Activated CD8-positive, alpha-beta memory T cell treated with anti-CD3 and anti-CD28 coated beads for 1 hour (primary cell): ENCODE measurements at places on chromosomes 2 and 18.

DNA sequence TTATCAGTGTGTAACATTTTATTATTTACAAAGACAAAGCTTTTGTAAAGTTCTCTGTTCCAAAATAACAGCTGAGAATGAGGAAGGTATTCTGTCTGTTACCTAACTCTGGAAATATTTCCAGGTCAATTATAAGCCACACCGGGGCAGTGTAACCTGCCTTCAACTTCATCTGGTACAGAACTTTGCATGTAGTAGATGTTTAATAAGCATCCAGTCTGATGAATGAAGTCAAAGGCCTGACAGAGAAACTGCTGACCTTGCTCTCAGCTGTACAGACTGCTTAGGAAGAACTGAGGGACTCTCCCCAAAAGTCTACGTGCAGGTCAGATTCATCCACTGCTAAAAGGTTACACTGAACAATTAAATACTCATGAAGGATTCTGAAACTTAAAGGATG is 43.3 kb downstream of the WDFY1 start:
- no peak for DNase-seq

DNA sequence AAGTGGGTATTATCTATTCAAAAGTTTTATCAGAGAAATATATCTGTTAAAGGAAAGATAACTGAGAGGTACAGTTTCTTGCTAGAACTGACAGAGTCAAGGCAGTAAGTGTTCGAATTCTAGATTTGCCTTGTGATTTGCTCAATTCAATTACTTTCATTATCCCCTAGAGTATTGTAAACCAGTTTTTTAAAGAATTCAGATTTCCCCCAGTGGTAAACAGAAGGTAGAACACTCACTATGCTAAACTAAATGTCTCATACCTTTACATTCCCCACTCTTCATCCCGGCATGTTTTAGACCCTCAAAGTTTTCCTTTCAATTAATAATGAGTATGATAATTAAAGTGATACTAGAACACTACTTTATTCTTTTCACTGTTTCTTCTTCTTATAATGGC is 28.6 kb downstream of the TTC21B start:
- DNase-seq = no peak

DNA sequence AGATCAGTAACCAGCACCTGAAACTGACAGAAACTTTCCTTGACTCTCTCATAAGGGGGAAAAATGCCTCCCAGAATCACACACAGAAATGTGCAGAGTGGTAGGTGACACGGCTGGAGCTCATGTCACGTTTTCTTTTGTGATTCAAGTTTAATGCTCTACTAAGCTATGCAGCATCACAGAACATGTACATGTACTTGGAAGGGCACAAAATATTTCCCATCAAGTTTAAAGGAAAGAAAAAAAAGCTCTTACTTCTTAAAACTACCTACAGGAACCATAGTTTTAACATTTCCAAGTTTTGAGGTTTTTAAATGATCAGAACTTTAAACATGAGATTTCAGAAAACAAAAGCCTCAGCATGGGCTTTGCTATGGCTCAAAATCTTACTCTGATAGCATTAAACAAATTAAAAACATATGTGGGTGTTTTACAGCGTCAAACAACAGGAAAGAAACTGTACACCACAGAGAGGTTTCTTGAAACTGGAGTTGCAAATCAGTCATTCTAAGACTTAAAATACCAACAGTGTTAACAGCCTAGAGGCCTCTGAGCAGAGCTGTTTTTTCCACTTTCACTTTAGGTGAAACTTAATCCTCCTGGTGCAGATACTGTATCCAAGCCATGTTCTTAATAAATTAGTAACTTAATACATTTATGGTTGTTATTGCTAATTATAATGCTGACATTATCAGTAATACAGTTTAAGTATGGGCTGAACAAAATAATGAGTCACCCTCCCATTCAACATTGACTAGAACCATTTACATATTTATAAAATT is 30.1 kb downstream of the MBP start:
- DNase-seq = no peak

DNA sequence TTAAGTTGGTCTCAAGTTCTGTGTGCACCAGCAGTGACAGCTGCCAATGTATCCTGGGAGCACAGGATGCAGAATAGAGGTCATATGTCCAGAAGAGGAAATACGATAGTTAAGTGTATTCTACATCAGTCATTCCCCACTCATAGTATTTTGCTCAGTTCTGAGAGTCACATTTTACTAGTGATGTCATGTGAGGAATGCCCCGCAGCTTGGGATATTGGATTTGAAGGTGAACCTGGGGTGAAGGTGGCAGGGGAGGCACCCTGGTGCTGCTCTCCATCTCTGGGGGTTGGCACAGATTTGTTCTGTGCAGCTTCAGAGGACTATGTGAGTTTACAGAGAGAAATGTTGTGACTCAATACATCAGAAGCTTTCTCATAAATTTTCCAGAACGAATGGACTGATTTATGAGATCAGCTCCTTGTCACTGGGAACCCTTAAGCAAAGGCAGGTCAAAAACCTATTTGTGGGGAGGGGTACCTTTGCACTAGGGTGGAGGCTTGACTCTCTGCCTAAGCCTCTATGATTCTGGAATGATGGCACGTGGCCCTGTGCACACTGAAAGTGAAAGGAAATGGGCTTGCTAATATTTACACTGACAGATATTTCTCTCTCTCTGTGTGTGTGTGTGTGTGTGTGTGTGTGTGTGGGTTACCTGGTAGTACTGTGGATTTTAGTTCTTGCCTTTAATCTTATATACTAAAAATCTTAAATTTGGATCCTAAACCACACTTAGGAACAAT is 95.9 kb downstream of the NEB start:
- no peak for DNase-seq

GRCh38 chr2:5693287-5694201 is 1.4 kb downstream of the SOX11 start:
- no peak for DNase-seq

DNA sequence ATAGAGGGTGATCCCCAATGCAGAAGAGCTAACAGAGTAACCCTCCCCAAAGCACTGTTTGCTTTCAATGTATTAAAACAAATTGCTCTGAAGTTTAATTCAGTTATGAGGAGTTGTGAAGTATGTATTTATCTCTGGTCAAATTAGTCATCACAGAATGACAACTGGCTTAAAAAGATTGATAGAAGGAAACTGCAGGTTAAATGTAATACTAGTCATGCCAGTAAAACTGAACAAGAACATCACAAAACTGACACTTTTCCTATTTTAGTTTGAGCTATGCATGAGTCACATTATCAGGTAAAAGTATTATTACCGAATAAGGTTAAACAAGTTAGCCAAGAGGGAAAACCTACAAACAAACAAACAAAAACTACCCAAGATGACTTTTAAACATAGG is 99.0 kb upstream of the ACVR1C start:
- no peak for DNase-seq
